H9 (cell line): ENCODE measurements at places on chromosomes 4 and X.

GRCh38 chrX:111338095-111338698 is 67.9 kb upstream of the CAPN6 start:
- DNase-seq = no peak

GRCh38 chr4:47538111-47538824 is 53.2 kb downstream of the ATP10D start:
- DNase-seq = no peak

DNA sequence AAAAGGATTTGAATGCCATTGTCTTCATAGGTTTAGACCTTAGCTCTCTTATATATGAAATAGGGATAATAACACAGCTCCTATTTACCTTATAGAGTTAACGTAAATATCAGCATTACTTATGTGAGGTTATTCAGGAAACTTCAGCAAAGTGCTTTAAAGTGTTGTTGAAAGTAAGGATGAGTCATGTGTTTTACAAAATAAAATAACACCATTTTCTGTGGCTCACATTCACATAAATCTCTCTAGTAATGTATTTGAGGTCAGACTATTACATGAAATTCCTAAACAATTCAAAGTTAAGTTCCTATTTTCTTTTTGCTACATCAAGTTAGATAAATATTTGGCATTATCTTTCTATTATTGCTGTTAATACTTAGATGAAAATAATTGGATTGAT is 2.9 kb downstream of the GNRHR start:
- DNase-seq = no peak

GRCh38 chrX:24647257-24648058 is at the start of gene PCYT1B:
Gene PCYT1B, minus strand, starts transcription at chrX:24647347. Its CDS starts 242 bp downstream, at chrX:24647105.
- DNase-seq = peak; percentile 97

- no peak for DNase-seq
These were observed 5.1 kb downstream of the ZXDA start for GRCh38 chrX:57905141-57905540.

DNA sequence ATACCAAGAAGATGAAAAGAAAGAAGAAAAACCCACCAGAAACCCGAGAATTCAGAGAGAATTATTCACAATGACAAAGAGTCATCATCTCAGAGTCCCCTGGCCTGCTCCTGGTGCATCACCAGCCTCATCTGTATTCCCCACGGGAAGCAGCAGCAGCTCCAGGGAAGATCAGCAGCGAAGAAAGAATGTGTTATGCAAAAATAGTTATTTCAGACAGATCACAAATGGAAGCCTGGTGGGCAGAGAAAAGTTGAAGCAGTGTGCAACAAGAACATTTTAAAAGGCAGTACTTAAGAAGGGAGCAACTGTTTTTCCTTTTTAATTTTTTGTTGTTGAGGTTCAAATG is 189.2 kb downstream of the PPP3CA start:
- DNase-seq = no peak

DNA sequence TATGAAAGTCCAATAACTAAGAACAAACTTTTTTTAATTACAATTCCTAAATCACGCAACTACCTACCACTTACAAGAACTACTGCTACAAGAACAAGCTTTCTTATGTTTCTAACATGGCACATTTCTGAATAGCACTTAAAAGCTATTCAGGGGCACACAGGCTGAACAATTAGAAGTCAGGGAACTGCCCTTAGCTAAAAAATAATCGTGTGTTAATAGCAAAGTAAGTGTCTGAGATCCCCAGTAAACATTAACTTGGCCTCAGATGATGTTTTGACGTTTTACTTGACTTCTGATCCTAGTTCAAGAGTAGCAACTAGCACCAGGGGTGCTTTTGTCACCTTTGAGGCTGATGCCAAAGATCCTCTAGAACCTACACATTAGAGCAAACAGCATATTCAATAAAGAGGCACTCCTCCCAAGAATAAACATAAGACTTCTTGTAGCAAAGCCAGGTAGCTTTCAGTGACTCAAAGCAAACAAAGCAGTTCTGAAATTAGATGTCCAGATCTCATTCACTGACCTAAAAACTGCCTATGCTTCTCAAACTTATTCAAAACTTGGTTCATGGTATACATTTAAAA is 16.2 kb downstream of the SPOCK3 start:
- no peak for DNase-seq

DNA sequence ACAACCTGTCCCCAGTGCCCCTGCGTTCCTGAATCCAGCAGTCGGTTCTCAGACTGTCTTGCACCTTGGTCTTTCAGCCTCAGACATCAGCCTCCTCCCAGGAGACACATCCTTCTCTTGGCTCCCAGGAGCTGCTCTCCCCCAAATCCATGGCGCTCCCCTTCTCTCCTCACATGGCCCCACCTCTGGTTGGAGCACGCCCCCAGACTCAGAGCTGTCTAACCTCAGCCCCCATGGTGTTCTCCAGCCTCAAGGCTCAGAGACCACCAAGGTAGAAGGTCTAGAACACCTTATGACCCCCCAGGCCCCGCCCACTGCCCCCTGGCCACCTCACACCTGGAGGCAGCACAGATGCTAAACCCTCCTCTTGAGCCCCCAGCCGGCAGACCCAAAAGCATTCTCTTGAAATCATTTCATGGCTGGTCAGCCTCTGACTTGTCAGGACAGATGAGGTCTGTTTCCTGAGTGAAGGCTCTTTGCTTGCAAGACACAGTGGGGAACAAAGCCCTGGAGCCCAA is 47.9 kb downstream of the ADRA2C start:
- no peak for DNase-seq

DNA sequence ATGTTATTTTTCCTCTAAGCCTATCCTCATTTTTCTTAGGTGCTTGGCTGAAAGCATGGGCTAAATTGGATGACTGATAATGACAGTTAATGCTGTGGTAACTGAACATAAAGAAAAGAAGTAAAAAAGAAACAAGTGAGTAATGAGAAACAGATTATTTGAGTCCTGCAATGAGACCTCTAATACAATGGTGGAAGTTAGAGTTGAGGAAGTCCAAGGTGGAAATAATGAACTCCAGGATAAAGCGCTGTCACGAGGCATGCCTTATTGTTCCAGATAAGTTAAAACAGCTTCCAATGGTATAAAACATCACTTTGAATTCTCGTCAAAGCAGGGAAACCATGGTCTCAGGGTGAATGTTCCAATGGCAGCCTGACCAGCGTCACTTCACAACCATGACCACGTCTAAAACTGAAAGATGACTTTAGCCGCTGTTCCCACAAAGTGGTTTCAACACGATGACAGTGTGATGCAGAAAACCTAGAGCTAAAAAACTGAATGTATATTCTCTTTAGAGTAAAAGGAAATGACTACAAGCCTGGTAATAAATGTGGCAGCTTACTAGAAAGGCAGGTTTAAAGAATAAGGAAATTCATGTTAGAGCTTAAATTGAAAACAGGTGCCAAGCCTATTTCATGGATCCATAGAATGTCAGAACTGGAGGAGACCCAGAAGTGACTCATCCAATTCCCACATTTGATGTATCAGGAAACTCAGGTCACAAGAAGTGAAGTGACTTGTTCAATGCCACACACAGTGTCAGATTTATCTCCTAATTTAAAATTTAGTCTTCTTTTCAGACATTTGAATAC is 202.6 kb upstream of the GYPA start:
- no peak for DNase-seq

GRCh38 chr4:124694306-124694705 is 18.2 kb downstream of the ANKRD50 start:
- no peak for DNase-seq

DNA sequence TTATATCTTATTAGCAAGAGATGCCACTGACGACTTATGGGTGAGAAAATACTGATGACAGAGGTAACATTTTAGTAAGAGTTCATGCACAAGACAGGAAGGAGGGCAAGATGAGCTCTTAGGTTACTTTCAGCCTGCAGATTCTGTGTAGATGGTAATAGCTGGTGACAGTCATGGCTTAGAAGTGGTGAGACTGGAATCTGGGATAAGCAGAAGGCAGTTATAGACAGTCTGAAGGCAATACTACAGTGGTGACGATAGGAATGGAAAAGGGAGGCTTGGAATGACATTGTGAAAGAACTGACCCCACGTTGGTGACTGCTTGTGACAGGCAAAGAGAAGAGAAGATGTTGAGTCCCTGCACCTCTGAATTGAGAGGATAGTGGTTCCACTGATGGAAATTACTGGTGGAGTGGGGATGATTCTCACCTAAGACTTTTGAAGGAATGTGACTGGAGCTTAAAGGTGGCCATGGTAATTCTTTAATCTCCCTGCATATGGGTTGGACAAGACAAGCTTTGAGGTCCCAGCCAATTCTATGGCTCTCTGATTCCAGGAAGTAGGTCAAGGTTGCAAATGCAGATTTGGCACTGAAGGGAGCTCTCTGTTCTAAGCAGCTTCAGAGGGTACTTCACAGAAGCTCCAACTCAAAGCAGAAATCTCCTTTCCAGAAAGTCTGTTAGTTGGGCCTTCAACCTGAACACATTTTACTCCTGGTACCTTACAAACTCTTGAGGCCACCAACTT is 99.7 kb downstream of the RASL11B start:
- no peak for DNase-seq

DNA sequence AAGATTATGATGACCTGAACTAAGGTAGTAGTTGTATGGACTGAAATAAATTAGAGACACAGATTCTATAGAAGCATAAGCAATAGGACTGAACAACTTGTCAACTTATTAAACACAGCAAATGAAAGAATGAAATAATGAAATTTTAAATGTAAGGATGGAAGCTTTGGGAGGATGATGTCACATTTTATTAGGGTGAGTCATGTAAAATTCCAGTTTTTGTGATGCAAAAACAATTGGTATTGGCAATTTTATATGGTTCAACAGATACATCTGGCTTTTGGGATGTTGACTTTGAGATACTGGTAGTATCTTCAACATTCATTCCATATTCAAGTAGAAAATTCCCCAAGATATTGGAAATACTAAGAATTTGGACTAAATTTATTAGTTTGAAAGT is 72.7 kb upstream of the IL15 start:
- no peak for DNase-seq

DNA sequence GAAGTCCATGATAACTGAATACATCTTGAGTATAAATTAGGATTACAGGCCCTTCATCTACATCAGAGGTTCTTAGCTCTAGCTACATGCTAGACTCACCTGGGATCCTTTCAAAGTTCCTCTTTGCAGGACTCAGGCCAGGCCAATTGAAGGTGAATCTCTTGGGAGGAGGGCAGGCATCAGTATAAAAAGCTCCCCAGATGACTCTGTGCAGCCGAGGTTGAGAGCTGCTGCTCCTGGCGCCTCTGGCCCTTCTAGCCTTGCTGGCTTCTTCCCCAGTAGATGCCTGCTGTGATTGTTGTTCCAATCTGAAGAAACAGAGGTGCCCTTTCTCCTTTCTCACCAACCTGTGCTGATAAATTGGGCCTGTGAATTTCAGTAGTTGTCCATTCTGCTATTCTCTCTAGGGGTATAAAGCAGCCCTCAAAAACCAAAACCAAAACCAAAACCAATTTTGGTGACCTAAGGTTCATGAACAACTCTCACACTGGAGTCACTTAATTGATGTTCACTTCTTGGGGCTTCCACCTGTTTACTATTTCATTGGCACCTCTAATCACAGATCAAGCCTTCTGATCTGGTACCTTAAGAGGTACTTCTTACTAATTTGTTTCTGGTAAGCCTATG is 78.7 kb downstream of the SUPT20HL2 start:
- DNase-seq = no peak

DNA sequence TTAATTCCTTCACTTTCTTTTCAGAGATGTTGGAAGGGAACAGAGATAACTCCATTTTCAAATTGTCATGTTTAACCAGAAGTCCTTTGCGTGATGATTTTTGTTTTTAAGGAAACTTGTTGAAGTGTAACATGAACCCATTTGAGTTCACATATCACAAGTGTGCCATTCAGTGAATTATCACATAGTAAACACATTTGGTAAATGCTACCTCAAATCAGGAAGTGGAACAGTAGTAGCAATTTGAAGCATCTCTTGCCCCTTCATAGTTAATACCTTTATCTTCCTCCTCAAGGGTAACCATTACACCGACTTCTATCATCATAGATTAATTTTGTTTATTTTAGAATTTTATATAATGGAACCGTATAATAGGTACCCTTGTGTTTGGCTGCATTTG is 35.8 kb downstream of the KDM6A start:
- DNase-seq = no peak

DNA sequence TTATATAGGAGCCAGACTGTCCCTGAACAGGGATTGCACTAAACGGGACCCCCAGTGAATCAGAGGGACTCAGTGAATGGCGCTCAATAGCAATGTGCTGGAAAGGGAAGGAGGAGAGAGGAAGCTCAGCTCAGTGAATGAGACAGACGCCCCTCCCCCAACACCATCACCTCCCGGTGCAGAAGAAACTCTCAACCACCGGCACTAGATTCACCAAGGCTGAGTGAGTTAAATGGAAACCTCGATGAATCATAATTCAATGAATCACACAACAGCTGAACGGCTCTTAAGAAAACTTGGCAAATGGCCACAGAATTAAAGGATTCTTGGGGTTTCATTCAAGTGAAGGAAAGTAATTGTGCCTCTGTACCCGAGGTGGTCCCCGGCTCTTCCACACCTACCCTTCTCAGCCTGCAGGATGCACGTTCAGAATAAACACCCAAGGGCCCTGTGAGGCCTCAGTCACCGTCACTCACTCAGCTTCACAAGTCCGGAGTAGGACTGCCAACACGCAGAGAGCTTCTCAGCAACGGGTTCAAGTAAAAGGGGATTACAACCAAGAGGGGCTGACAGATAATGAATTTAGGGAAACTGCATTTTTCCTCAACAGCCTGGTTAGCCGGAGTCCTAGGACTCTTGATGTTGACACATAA is 29.3 kb downstream of the CRMP1 start:
- DNase-seq = no peak

DNA sequence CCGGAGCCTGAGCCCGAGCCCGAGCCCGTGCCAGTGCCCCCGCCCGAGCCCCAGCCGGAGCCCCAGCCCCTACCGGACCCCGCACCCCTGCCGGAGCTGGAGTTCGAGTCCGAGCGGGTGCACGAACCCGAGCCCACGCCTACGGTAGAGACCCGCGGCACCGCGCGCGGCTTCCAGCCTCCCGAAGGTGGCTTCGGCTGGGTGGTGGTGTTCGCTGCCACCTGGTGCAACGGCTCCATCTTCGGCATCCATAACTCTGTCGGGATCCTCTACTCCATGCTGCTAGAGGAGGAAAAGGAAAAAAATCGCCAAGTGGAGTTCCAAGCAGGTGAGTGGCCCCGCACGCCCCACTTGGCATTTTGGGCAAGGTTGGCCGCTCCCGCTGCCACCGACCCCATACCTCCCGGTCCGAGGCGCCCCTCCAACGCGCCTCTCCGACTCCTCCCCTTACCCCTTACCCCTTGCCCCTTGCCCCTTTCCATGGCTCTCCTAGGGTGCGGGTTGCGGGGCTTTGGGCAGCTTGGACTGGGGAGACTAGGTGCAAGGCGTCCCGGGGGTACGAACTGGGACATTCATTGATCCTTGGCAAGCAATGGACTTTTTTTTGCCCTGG is 553 bp downstream of the SLC16A2 start:
- DNase-seq = no peak
